AG10803 (cell line): ENCODE measurements at places on chromosomes 1 and 21.

- DNase-seq: no peak
Measured at GRCh38 chr1:117574161-117574835, 31.6 kb upstream of the TENT5C start.

DNA sequence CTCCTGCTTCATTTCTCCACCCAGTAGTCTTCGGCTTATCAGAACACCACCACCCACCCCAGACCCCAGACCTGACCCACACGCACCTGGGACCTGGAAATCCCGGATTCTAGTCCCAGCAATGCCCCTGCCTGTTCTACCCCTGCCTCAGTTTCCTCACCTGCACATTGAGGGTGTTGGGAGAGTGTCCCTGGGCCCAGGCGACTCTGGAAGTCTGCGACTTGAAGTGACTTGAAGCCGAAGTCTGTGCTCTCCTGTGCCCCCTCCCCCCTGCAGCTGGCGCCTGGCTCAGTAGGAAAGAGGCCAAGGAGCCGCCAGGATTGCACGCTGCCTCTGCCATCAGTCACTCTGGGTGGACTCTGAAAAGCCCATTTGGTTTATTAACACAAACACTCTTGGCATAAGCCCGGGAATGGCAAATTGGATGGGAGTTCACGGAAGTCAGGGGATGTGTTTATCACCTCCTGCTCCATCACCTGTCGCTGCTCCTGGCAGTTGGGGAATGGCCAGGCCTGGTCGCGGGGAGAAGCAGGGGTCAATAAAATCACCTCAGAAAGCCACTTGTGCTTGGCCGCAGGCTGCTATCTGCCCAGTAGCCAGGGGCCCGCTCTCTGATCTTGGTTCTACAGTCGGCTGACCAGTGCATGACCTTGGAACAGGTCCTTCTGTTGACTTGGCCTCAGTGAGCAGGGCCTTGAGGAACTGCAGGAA, 132.7 kb downstream of the ACTL8 start:
- DNase-seq: no peak

GRCh38 chr1:55257958-55258357, 42.8 kb upstream of the USP24 start:
- DNase-seq: no peak

- DNase-seq: no peak
Measured at GRCh38 chr1:147768101-147768500, 7.7 kb upstream of the GJA5 start.

GRCh38 chr21:34802180-34802899, 133.5 kb downstream of the CLIC6 start:
- DNase-seq: no peak
